ENCODE measurements at places on chromosomes 1 and 21. TPM values are rescaled to one million over a fixed set of nuclear protein-coding genes. Genes with fewer than 3 reads are reported as not detected.

- no peak for DNase-seq
Observed at GRCh38 chr1:59552007-59552406, 255.1 kb downstream of the FGGY start.

DNA sequence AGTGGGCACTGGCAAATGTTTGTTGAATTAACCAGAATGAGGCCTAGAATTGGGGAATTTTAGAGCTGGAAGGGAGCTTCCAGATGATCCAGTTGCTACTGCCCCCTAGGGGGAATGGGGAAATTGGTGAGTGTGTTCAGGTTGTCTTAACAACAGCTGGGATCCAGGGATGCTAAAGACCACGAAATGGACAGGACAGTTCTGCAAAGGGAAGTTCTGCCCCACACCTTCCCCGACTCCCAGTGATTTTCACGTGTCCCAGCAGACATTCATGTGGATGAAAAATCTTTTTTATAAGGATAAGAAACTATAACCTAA lies 33.9 kb downstream of the TRIM62 start:
- DNase-seq = peak; percentile 55

GRCh38 chr1:210878564-210878963 lies 255.4 kb downstream of the KCNH1 start:
- no peak for DNase-seq

GRCh38 chr1:25861316-25862286 lies 2.3 kb upstream of the AUNIP start:
- DNase-seq = no peak

Gene HSPG2
- 166 TPM for total RNA-seq
